ENCODE measurements at places on chromosomes 11 and 22.

DNA sequence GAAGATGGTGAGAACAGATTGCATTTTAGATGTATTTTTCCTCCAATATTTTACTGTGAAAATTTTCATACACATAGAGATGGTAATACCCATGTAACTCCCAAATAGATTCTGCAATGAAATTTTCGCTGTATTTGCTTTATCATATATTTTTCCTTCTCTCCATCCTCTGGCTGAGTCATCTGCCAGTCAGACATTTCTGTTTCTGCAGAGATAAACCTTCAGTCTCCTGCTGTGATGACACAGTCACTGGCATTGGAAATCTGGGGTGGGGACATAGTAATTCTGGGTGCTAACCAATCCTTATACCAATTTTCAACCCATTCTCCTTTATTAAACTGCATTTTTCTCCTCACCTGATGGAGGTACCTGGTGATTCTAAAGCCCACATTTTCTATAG, 33.7 kb downstream of the SVIP start:
- no peak for DNase-seq

GRCh38 chr11:86214710-86215109, 29.8 kb upstream of the EED start:
- no peak for DNase-seq

- no peak for DNase-seq
Observed at GRCh38 chr22:11325767-11326166, 4202.2 kb upstream of the OR11H1 start.

GRCh38 chr11:12377106-12377823, at the start of gene PARVA:
Gene PARVA, plus strand, starts transcription at chr11:12377571. Its CDS starts 77 bp downstream, at chr11:12377648.
- peak; percentile 66 for DNase-seq

- no peak for DNase-seq
Observed at GRCh38 chr22:17228725-17229126, 9.5 kb upstream of the ADA2 start.

DNA sequence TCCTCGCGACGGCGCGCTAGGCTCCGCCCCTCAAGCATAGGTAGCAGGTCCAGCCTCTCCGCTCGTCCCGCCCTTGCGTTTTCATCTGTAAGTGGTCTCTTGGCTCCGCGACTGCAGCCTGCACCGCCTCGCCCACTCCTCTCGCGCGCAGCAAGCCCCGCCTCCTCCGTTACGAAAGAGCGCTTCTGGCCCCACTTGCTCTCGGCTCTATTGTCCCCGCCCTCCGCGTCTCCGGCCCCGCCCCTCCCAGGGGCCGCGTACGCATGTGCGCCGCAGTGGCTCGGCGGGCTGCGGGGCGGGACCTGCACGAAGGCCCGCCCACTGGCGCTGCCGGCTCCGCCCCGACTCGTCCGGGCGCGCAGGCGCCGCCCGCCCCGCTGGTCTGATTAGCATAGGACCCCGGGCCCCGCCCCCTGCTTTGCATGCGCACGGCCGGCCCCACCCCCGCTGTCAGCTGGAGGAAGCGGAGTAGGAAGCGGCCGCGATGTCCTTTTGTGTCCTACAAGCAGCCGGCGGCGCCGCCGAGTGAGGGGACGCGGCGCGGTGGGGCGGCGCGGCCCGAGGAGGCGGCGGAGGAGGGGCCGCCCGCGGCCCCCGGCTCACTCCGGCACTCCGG, at the start of gene ESRRA:
ESRRA (plus strand) TSS at position 450 of the 616 bp plus-strand sequence. CDS start 1,656 bp downstream, outside the sequence.
- DNase-seq = peak; percentile 98

DNA sequence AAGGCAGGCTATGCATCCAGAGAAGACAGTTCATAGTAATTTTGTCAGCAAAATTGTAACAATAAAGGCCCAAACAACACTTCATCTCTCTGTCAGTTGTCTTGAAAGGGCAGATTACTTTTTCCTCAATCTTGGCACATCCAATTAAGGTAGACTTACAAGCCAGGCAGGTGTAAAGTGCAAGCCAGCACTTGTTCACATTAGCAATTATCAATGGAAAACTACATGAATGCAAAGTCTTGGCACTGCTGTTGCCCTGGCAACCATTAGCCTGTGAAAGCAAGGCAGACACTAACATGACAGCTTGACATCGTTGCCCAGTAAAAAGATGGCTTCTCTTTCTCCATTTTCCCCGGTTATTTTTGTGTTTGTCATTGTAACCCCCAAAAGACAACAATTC, 677.2 kb upstream of the TENM4 start:
- no peak for DNase-seq

DNA sequence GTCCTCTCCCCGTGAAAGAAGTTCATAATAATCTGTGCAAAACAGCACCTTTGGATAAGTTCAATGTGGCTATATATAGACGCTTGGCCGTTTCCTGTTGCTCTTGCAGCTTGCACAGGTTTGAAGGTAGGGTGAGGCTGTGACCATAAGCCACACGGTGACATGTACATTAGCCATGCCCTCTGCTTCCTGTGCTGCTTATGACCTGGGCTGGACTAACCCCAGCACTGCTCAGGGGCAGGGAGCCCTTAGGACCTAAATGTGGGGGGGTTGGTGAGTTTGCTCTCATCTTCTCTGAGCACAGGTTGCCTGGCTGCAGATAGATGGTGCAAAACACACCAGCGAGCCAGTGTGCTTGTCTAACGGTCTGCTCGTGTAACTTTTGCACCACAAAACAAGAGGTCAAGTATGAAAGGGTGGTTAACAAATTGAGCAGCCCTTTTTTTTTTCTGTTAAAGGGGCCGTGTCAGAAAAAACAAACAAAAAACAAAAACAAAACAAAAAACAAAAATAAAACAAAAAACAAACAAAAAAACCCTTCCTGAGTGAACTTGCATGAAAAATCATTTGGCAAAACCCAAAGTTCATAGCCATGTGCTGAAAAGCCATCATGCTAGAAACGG, 37.3 kb downstream of the FLI1 start:
- no peak for DNase-seq

DNA sequence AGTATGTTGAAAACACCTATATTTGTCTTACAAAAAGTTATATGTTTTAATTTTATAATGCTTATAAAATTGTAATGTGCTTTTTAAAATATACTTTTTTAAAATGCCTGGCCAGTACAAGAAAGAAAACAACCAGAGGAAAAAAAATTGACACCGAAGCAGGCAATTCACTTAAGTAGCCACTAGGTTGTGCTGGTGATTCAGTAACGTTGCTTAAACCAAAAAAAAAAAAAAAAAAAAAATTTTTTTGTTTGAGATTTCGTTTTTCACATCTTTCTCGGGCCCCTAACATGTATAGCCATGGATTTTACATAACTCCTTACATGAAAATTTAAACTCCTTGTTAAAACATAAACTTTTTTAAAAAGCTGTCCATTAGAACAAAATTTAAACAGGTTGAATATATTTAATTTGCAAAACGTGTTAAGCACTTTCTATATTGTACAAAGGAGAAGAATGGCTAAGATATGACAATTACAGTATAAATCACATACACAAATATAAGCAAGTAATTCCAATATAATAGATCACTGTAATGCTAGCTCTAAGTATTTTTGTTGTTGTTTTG, 9.2 kb downstream of the OR8B4 start:
- peak; percentile 39 for DNase-seq

DNA sequence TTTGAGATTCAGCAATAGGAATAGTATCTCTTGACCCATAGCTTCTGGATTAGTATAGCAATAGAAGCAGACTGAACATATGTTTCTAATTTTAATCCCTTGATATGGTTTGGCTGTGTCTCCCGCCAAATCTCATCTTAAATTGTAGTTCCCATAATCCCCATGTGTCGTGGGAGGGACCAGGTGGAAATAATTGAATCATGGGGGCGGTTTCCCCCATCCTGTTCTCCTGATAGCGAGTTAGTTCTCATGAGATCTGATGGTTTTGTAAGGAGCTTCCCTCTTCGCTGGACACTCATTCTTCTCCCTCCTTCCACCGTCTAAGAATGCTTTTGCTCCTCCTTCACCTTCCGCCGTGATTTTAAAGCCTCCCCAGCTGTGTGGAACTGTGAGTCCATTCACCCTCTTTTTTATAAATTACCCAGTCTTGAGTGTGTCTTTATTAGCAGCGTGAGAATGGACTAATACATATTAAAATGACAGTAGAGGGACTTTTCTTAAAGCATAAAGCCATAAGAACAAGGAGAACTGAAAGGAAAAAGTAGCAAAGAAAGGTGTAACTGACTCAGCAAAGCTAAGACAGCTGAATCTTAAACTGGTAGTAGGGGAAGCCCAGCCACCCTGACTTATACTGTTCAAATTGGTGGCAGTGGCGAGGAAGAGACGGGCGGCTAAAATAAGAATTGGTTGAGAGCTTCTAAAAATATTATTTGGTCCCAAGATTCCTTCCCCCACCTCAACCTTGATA, 20.3 kb upstream of the SLN start:
- no peak for DNase-seq

DNA sequence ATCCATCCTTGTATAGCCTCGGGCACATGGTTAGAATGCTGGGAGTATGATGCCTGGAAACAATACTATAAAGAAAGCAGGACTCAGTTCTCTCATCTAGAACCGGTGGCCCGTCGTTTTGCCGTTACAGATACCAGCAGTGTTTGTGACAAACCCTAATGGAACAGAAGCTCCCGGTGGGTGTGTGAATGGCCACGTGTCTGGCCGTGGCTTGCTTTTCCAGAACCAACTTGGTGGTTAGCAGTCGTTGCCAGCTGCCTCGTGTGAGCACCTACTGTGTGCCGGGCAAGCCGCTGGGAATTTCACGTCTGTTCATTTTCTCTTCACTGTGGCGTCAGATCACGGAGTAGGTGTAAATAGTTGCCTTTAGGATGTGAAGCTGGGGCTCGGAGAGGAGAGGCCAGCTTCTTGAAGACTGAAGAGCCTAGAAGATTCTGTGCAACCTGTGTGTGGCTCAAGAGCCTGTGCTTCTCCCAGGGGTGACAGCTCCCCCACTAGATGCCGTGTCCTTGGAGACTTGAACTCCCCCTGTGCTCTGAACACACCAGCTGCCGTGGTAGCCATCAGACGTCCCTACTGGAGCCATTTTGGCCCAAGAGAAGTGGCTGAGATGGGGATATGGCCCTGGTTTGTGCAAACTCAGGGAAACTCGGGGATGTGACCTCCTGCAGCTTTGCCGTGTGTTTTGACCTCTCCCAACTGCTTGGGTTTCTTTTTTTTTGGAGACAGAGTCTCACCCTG, 57.5 kb upstream of the PPARA start:
- DNase-seq = no peak

GRCh38 chr22:49062802-49063544, 764.7 kb downstream of the BRD1 start:
- peak; percentile 30 for DNase-seq

DNA sequence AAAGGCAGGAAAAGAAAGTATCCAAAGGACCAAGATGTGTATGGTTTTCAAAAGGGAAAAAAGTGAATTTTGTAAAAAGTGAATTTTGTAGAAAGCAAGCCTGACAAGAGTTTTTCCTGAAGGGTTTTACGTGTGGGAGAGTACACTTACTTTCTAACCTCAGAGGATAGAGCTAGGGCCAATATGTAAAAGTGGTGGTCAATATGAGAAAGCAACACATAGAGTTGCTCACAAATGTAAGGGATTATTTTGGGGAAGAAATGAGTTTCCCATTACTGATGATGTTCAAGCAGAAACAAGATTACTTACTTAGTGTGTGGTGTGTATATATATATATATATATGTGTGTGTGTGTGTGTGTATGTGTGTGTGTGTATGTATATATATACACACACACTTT, 162.5 kb downstream of the SWAP70 start:
- DNase-seq = no peak
